ENCODE measurements at places on chromosomes 6 and 20.

DNA sequence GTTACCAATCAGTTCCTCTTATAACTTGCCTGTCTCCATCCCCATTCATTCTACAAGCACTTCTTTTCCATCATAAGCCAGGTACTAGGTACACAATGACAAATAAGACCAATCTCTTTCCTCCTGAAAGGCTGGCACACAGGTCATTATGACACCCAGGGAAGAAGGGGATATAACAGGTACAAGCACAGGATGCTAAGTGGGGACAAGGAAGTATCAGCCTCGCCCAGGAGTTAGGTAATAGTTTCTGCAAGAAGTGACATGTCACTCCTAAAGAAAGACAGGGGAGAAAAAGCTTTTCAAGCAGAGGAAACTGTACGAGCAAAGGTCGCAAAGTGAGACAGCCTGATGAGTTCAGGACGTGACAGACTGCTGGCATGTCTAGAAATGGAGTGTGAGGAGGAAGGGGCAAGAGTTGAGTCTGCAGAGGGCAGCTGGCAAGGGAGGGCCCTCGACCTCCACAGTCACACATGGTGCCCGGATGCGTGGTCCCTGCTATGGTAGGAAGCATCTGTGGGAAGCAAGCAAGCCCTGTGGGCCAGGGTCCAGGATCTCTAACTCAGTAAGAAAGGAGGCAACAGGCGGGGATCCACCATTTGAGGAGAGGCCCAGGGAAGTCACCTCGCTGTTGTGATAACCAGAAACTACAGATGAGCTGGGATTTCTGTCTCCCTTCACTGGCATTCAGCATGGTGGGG, 40.4 kb downstream of the GPLD1 start:
- DNase-seq: no peak

- no peak for DNase-seq
These were observed 117.8 kb upstream of the KCNG1 start for GRCh38 chr20:51140671-51141070.

- no peak for DNase-seq
These were observed 2.7 kb upstream of the ABHD16B start for GRCh38 chr20:63858393-63859165.

DNA sequence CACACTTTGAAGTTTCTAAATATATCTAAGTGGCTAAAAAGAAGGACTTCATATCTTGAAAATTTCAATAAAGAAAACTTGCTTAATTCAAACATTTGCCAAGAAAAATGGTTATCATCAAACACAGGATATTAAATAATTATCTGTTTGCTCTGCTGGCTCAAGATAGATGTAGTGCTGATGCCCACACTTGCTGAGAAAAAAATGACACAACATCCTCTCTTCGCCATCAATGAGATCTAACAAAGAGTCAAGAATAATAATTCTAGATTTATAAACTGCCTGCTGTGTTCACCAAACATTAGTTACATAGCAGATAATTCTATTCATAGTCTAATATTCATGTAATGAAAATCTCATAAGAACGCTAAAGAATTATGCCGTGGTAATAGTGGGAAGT, 93.6 kb downstream of the EPHA7 start:
- no peak for DNase-seq

DNA sequence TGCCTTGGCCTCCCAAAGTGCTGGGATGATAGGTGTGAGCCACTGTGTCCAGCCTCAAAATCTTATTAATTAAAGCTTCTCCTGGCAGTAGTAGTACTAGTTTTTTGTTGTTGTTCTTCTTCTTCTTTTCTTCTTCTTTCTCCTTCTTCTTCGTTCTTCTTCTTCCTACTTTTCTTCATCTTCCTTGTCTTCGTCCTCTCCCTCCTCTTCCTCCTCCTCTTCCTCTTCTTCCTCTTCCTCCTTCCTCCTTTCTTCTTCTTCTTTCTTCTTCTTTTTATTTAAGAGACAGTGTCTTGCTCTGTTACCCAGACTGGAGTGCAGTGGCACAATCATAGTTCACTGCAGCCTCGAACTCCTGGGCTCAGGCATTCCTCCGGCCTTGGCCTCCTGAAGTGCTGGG, 17.2 kb upstream of the DEK start:
- DNase-seq: no peak

DNA sequence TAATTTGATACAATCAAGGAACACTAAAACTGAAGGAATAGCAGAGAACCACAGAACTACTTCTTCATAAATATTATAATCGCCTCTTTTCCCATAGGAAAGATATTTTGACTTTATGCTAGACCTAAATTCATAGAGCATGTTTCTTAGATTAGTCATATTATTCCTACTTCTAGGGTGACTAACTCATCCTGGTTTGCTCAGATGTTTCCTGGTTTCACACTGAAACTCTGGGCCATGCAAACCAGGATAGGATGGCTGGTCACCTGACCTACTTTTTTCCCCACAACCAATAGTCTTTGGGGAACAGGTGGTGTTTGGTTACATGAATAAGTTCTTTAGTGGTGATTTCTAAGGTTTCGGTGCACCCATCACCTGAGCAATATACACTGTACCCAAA, 42.8 kb downstream of the MMS22L start:
- no peak for DNase-seq

DNA sequence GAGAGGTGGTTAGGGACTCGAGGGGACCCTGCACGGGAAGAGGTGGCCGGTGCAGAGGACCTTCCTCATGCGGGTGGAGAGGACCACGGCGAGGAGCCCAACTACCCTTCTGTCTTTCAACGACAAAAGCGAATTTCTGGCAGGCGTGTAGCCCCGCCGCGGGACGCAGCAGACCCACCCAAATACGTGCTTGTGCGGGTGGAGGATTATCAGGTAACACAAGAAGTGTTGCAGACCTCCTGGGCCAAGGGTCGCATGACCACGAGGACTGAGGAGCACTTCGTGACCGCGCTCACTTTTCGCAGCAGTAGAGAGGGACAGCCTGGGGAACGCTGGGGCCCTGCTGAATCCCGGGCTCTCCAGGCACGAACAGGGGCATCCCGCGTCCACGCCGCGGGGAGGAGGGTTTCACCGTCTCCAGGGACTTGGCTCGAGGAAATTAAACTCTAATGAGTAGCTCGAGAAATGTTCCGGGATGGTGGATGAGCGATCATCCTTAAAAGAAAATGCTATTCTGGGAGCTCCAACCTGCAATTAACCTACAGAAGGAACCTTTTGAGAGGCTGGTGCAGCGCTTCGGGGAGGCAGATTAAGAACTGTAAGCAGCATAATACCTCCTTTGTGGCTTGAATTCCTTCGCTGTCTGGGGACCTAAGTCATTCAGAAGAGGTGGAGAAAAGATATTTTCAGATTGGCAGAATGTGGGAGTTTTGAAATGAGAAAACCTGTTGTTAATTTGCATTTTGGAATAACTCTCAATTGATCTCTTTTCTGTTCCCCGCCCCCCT, 804 bp downstream of the C6orf141 start:
- peak; percentile 1 for DNase-seq

DNA sequence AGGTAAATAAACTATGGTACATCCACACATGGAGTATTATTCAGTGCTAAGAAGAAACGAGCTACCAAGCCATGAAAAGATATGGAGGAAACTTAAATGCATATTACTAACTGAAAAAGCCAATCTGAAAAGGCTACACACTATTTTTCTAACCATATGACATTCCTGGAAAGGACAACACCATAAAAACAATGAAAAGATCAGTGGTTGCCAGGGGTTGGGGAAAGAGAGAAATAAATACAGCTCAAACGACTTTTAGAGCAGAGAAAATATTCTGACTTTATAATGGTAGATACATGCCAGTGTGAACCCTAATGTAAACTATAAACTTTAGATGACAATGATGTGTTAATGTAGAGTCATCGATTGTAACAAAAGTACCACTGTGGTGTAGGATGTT, 225.9 kb upstream of the BTBD3 start:
- DNase-seq: no peak

- no peak for DNase-seq
These were observed 52.2 kb downstream of the REV3L start for GRCh38 chr6:111430605-111431376.

- no peak for DNase-seq
These were observed 256.6 kb upstream of the SGK1 start for GRCh38 chr6:134574491-134574890.

DNA sequence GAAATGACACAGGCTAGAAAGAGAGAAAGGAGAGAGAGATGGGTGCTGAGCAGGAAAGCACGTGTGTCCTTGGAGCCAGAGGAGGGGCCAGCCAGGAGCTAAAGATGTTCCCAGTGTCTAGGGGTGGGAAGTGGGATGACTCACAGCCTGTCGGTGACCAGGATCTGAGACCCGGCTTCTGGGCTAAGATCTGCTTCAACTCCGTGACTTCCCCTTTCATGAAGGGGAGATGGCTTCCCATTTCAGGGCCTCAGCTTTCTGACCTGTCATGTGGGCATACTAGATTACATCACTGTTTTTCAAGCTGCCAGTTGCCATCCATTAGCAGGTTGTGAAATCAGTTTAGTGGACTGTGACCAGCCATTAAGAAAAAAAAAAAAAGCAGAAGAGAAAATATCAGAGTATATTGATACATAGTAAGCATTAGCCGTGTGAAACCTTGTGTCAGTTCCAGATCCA, 5.4 kb downstream of the TGM3 start:
- no peak for DNase-seq

Data from NCI-H1092 (cell line).